ENCODE measurements at places on chromosomes 5 and 9. TPM values are rescaled to one million over a fixed set of nuclear protein-coding genes. Genes with fewer than 3 reads are reported as not detected.

DNA sequence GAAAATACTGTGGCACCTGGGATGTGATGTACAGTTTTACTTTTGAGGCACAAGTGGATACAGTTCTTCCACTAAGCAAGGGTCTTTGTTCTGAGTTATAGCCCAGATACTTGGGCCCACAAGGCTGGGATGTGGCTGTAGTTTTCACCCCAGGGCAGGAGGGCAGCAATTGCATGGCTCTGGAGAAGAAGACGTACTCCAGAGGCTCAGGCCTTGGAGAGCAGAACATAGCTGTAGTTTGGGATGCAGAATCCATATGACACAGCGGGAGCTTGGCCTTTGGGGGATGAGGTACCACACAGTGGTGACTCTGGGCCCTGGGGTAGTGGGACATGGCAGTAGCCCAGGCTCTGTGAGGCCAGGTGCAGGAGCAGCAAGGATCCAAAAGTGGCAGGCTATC is 110.8 kb upstream of the FSTL4 start:
- no peak overlapping the region for H3K4me3 ChIP-seq
- H3K36me3 ChIP-seq, result no peaks in the 10 kb centered on the region

IL13 gene
- not detected for total RNA-seq

DNA sequence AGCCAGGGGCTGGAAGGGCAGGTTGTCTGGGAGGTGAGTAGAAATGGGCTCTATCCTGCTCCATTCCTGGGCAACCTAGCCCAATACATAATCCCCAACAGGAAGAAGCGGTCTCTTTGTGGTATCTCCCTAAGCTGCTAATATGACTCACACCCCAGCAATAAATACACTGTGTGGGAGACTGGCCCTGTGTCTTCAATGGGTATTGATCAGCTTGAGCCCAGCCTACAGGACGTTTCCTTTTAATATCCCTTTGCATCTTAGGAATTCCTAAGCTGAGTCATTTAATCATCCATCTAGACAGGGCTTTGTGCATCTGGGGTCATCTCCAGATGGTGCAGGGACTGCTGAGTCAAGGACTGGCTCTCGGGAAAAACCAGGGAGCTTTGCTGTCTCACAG is 207.0 kb upstream of the PANK3 start:
- H3K36me3 ChIP-seq, result no peaks in the 10 kb centered on the region
- H3K27ac ChIP-seq, result no peak overlapping the region
- H3K4me1 ChIP-seq, result no peaks in the 10 kb centered on the region
- H3K4me3 ChIP-seq, result no peak overlapping the region
- no peaks in the 10 kb centered on the region for H3K27me3 ChIP-seq
- DNase-seq, result no peak

DNA sequence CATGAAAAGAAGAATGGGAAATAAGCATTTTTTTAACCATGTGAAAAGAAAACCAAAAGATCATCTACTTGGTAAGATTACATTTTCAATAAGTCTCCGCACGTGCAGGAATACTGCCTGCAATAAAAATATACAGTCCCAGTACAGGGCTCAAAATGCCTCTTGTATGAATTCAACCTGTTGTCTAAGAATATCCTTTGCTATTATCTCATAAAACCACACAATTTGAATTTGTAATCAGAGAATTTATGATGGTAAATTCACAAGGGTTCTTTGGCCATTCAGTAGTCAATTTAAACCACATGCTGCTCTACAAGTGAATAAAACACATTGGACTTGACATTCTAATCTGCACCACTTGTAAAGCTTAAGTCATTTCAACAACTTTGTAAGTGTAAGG is 46.6 kb downstream of the ST8SIA4 start:
- no peak for DNase-seq
- no peaks in the 10 kb centered on the region for H3K27me3 ChIP-seq
- H3K36me3 ChIP-seq, result no peaks in the 10 kb centered on the region
- H3K4me3 ChIP-seq, result no peak overlapping the region

DNA sequence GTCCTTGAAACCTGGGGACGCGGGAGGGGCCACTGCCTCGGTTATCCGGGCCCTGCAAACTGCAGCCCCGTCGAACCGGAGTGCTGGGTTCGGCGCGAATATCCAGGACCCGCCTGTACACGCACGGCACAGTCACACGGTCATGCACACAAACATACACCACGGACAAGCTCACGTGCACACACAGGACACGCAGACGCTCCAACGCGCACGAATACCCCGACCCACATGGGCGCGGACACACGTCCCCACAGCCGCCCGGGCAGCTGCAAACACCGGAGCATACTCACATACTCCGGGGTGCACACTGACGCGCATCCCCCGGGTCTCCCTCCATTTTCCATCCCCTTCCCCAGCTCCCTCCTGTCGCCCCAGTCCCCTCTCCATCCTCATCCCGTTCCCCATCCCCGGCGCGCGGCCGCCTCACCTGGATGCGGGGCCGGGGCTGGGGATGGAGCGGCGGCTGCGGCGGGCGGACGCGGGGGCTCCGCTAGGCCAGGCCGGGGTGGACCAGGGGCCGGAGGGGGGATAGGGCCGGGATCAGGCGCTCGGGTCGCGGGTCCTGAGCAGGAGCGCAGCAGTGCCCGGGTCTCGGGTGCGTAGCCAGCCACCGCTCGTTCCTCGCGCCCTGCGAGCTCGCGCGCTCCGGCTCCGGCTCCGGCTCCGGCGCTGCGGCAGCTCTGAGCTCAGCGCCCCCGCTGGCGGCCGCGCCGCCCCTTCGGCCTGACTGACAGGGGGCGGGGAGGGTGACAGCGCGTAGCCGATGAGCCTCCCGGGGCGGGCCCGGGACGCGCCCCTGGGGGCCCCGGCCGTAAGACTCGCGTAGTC is at the start of the genes EIF4E1B and SNCB:
EIF4E1B (plus strand) TSS at position 823 of the 828 bp plus-strand sequence. CDS start 12,113 bp downstream, outside the sequence.
SNCB (minus strand) TSS at position 682 of the 828 bp plus-strand sequence. CDS start 880 bp downstream, outside the sequence.
- H3K27me3 ChIP-seq, result peaks cover 32% of the 10 kb centered on the region
- H3K27ac ChIP-seq, result no peak within 1 kb of the TSS
- H3K4me3 ChIP-seq, result no peak within 1 kb of the TSS
- H3K36me3 ChIP-seq, result no peaks in the 10 kb centered on the region

DNA sequence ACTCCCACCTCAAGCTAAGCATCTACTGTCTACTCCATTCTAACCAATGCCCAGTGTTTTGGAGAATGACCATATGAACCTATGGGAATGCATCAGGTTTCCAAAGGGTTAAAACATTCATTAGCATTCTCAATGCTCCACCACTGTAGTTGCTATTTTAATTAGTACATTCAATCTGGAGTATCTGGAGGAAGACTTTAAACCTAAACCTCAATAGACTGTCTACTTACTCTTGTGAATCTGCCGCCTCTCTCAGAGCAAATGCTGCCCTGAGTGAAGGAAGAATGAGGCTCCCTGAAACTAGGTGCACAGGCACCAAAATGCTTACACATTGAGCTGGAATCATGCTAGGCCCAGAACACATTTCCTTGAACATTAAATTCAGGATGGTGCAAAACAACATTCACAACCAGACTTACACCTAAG is 2.0 kb downstream of the ENC1 start:
- DNase-seq, result peak; percentile 56
- H3K4me3 ChIP-seq, result peak overlapping the region; percentile 77
- H3K36me3 ChIP-seq, result peaks cover 6% of the 10 kb centered on the region

ARID3C gene
- total RNA-seq, result not detected

REXO4 gene
- 17.5 TPM for total RNA-seq

- H3K27me3 ChIP-seq, result no peaks in the 10 kb centered on the region
- H3K27ac ChIP-seq, result no peak overlapping the region
- no peak for DNase-seq
- no peak overlapping the region for H3K4me3 ChIP-seq
These were observed 140.1 kb downstream of the PAM start for GRCh38 chr5:102895234-102895633.

ABO gene
- total RNA-seq, result 29.0 TPM

GRCh38 chr5:128007939-128008338 is 75.6 kb upstream of the SLC12A2 start:
- no peaks in the 10 kb centered on the region for H3K27me3 ChIP-seq
- no peak overlapping the region for H3K4me3 ChIP-seq
- no peak overlapping the region for H3K27ac ChIP-seq
- DNase-seq, result no peak
- no peaks in the 10 kb centered on the region for H3K36me3 ChIP-seq
- H3K4me1 ChIP-seq, result no peaks in the 10 kb centered on the region

SLC6A18 gene
- total RNA-seq, result not detected

CARTPT gene
- not detected for total RNA-seq

- DNase-seq, result peak; percentile 38
- no peak overlapping the region for H3K27ac ChIP-seq
- no peaks in the 10 kb centered on the region for H3K36me3 ChIP-seq
- H3K4me3 ChIP-seq, result no peak overlapping the region
- no peaks in the 10 kb centered on the region for H3K27me3 ChIP-seq
These were observed 94.7 kb downstream of the ELAVL2 start for GRCh38 chr9:23731353-23731752.

DNA sequence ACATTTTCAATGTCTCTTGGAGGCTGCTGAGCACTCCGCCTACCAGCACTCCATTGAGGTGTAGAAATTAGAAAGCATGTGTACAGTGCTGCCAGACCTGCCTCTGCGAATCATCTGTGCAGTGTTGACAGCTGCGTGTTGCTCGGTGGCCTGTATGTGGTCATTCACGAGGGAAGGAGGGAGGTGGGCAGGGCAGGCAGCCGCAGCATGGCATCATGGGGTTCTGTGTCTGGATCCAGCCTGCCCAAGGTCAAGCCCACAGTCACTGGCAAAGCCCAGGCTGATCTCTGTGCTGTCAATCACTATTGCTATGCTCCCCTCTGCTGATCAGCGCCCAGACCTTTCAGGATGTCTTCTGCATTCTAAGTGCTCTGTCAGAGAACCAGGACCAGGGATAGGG is 8.0 kb upstream of the PDZD2 start:
- no peaks in the 10 kb centered on the region for H3K4me1 ChIP-seq
- no peak for DNase-seq
- no peaks in the 10 kb centered on the region for H3K27me3 ChIP-seq
- no peaks in the 10 kb centered on the region for H3K36me3 ChIP-seq
- no peak overlapping the region for H3K27ac ChIP-seq

SLC6A19 gene
- total RNA-seq, result 2.2 TPM

C5orf15 gene
- 43.9 TPM for total RNA-seq

DNA sequence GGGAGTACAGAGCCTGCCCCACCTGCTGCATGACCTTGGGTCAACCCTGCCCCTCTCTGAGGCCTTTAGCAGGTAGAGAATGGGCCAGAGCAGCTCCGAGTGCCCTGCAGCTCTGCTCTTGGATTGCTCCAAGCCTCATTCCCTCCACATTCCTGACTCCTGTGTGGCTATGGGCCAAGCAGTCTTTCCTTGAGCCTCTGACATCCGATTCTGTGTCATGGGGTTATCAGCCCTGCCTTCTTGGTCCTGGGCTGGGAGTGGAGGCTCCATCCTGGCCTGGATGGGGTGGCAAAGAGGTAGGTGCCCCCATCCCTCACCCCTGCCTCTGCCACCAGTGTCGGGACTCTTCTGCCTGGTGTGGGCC is 13.7 kb downstream of the FPGS start:
- H3K4me3 ChIP-seq, result no peak overlapping the region
- H3K4me1 ChIP-seq, result no peaks in the 10 kb centered on the region
- H3K36me3 ChIP-seq, result peaks cover 16% of the 10 kb centered on the region
- H3K27me3 ChIP-seq, result no peaks in the 10 kb centered on the region

- H3K27ac ChIP-seq, result no peak overlapping the region
- no peaks in the 10 kb centered on the region for H3K27me3 ChIP-seq
- no peak for DNase-seq
- H3K4me3 ChIP-seq, result no peak overlapping the region
- no peaks in the 10 kb centered on the region for H3K36me3 ChIP-seq
These were observed 276.6 kb downstream of the ICE1 start for GRCh38 chr5:5699062-5699461.

SOHLH1 gene
- total RNA-seq, result not detected

DNA sequence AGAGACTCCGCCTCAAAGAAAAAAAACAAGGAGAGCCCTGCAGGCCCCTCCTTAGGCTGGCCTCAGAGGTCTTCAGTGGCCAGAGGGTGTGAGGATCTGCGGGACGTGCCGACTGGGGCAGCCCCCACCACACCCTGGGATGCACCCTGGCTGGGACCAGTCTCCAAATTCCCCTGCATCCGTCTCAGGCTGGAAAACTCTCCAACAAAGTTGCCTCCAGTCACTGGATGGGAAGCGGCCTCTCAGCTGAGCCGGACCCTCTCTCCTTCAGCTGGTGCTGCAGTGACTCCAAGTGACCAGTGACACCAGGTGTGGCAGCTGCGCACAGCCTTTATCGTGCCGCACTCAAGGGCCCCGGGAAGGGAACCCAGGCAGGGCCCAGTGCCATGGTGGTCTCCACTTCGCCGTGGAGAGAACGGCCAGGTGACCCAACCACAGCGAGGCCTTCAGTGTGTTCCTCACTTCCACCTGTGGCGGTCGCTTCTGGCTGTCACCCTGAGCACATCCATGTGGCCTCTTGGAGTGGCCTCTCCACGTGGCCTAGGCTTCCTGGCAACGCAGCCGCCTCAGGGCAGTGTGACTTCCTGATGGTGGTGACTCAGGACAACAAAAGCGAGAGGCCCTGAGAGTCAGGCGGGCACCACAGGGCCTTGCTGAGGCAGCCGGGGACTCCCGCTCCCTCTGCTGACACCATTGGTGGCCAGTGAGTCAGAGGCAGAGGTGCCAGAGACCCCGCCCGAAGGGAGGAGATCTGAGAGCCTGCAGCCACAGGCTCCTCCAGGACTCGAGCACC is 19.3 kb upstream of the CAMSAP1 start:
- H3K4me1 ChIP-seq, result no peaks in the 10 kb centered on the region
- H3K27ac ChIP-seq, result no peak overlapping the region
- no peak overlapping the region for H3K4me3 ChIP-seq
- peaks cover 11% of the 10 kb centered on the region for H3K36me3 ChIP-seq
- no peak for DNase-seq
- no peaks in the 10 kb centered on the region for H3K27me3 ChIP-seq

GRCh38 chr9:131169563-131170240 is 44.3 kb downstream of the NUP214 start:
- H3K36me3 ChIP-seq, result peaks cover under 1% of the 10 kb centered on the region
- H3K27ac ChIP-seq, result no peak overlapping the region
- no peaks in the 10 kb centered on the region for H3K27me3 ChIP-seq
- no peak for DNase-seq

- DNase-seq, result peak; percentile 11
- H3K27me3 ChIP-seq, result no peaks in the 10 kb centered on the region
- H3K4me3 ChIP-seq, result no peak overlapping the region
- H3K36me3 ChIP-seq, result no peaks in the 10 kb centered on the region
- H3K27ac ChIP-seq, result no peak overlapping the region
These were observed 508.2 kb upstream of the WWC1 start for GRCh38 chr5:167783145-167783817.

GRCh38 chr5:149615976-149616375 is 34.7 kb downstream of the ARHGEF37 start:
- no peaks in the 10 kb centered on the region for H3K27me3 ChIP-seq
- no peak overlapping the region for H3K4me3 ChIP-seq
- peaks cover under 1% of the 10 kb centered on the region for H3K36me3 ChIP-seq
- no peak overlapping the region for H3K27ac ChIP-seq

MORN5 gene
- total RNA-seq, result 1.6 TPM

DNA sequence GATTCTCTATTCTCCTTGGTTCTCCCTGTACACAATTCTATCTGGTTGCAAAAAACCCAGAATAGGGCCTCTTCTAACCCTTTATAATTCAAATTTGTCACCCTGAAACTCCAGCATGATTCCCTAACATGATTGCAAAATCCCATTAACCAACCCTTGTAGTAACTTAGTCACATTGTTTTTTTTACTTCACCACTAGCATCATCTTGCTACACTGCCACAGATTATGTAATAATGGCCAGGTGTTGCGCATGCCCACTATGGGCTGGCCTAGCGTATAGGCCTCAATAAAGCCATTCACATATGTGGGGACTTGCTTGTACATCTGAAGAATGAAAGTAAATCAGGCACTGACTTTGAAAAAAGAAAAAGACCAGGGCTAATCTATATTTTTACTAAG is 25.7 kb downstream of the FAM170A start:
- H3K4me1 ChIP-seq, result no peaks in the 10 kb centered on the region
